ENCODE measurements at places on chromosomes 5 and 9.

DNA sequence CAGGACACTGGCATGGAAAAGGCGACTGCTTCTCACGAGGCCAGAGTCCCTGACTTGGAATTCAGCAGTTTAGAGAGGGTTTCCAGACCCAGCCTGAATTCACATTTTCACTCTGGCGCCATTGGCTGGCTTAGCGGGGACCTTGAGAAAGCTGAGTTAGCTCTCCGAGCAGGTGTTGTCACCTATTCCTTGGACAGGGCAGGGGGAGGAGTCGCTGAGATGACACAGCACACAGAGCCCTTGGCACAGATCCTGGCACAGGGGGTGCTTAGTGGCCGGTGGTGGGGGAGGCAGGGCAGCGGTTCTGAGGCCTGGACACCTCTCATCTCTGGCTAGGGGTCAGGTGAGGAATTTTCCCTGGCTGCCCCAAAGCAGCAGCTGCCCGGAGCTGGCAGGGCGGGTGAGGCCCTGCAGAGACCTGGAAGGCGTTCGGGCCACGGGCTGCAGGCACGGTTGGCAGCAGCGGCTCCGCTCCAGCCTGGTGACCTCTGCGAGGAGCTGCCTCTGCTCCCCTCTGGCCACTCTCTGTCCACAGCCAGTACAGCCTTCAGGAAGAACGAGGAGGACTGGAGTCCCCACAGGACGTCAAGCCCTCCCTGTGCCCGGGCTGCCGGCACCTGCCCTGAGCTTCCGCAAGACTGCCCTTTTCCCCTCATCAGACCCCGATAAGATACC, 72.4 kb upstream of the RAPGEF1 start:
- DNase-seq = no peak

DNA sequence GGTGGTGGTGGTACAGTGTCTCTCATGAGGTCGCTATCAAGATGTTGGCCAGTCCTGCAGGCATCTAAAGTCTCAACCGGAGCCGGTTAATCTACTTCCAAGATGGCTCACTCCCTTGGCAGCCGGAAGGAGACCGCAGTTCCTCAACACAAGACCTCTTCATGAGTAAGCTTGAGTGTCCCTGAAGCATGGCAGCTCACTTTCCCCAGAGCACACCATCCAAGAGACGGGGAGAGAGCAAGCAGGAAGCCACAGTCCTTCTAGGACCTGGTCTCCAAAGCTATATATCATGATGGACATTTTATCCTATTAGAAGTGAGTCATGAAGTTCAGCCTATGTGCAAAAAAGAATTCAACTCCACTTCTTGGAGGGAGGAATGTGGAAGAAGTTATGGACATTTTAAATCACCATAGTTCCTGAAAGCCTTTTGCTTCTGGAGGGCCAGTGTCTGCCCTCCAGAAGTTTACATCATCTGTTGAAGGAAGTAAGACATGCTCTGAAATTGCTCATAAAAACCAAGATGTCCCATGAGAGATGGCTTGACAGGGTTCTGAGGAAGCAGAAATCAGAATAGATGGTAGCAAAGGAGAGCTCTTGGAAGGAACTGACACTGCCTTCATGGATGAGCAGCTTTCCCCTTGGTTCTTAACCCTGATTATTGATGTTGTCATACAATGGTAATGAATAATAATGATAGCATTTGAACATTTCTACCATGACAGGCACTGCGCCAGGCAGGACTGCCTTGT, 21.3 kb downstream of the GALNT10 start:
- DNase-seq = no peak

- peak; percentile 4 for DNase-seq
Measured at GRCh38 chr9:104025104-104025503, 69.0 kb upstream of the SMC2 start.

GRCh38 chr5:144002876-144003275, 167.6 kb downstream of the YIPF5 start:
- DNase-seq = no peak

- no peak for DNase-seq
Measured at GRCh38 chr5:154577416-154577815, 99.4 kb upstream of the HAND1 start.

GRCh38 chr9:32877639-32878217, 94.4 kb downstream of the TMEM215 start:
- no peak for DNase-seq

- DNase-seq = no peak
Measured at GRCh38 chr5:31161781-31162181, 31.7 kb upstream of the CDH6 start.

- no peak for DNase-seq
Measured at GRCh38 chr5:52840277-52841050, 52.7 kb downstream of the ITGA1 start.

GRCh38 chr9:112384690-112385089, 4.8 kb downstream of the HSDL2 start:
- DNase-seq = no peak

GRCh38 chr5:146893991-146894390, 15.4 kb upstream of the PPP2R2B start:
- DNase-seq = no peak

DNA sequence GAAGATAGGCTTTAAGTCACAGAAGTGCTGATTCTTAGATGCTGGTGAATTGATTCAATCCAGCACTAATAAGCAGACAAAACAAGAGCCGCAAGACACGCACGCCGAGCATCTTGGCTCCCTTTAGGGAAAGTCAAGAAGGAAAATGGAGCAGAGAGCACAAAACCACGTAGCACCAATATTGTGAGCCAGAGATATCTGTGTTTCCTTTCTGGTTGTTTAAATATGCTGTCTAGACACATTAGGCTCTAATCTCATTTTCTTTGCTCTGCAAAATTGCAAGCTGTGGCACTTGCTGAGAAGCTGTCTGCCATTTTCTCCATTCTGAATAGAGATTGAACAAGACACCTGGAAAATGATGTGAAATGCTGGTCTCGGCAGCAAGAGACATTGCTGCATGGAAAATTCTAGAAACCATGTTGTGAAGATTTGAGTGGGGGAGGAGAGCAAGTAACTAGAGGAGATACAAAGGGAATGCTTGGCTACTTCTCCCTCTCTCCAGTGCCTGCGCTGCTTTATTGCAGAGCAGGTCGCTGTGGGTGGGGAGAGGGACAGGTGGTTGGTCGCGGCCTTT, 336.3 kb downstream of the MED10 start:
- DNase-seq = no peak

DNA sequence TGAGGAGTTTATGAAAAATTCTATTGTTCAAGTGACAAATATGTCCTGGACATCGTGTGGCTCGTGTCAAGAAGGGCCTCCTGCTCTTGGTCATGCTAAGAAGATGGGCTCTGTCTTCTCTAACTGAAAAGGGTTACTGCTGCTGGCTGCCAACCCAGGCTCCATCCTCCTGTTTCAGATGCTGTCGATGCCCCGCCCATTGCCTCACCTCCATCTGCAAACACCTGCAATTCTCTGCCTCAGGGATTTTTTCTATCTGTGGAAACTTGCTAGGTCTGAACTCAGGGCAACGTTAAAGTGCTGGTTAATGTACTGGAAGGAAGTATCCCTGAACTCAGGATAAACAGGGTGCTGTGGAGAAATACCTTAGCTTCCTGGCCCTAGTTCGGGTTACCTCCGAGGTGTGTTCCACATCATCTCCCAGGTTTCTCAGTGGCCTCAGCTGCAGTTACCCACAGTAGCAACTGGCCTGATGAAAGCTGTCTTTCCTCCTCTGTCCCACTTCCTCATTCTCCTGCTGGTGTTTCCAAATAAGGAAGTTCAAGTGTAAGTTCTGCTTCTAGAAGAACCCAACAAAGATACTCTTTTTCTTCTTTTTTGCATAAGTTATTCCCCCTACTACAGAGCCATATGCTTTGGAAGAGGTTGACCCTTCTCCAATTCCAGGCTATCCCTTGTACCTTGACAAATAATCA, 151.7 kb upstream of the SMIM23 start:
- DNase-seq = no peak

DNA sequence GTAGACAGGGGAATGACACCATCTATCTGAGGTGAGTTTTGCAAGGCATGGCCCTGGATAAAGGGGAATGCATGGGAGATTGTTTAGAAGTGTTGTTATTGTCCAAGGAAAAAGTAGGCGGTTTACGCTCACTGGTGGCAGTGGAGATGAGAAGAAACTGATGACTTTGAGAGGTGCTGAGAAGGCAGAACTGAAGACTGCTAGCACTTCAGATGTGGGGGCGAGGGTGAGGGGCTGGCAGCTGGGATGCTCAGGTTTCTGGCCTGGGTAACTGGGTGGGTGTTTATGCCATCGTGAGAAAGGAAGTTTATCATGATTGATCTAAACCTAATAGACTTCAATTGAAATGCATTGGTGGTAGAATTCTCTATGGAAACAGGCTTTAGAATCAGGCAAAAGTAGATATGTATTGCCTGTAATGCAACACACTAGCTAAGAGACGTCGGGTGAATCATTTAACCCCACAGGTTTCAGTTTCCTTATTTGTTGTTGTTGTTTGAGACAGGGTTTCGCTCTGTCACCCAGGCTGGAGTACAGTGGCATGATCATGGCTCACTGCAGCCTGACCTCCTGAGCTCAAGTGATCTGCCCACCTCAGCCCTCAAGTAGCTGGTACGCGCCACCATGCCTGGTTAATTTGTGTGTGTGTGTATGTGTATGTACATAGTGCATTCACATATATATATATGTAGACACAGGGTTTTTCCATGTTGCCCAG, 123.5 kb downstream of the SLC24A2 start:
- no peak for DNase-seq

GRCh38 chr5:151234476-151235238, 10.8 kb upstream of the CCDC69 start:
- DNase-seq = peak; percentile 63

DNA sequence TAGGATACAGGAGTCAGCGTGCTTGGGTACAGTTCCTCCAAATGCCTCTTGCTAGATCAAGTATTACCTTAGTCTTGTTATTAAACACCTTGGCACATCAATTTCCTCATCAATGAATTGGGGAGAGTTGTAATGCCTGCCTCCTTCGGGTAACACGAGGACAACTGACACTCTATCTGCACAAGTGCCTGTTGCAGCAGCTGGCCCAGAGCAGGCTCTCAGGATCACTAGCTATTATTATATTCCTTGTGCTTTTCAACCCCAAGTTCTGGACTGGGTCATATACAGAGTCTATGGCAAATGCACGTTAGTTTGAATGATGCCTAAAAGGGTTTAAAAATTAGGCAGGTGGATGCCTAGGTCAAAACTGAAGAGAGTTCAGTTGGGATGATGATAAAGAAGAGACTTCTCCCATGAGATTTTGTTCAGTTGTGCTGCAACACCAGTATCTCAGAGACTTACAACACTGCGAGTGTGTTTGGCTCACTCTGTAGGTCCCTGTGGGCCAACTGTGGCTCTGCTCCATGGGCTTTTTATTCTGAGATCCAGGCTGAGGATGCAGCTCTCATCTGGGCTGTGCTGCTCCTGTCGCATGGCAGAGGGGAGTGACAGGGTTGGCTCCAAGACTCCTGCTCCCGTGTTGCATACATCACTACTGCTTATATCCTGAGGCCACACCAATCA, 41.1 kb upstream of the TEX48 start:
- DNase-seq = no peak

GRCh38 chr5:92163906-92164305, 780.8 kb upstream of the ARRDC3 start:
- no peak for DNase-seq

GRCh38 chr5:116273448-116274242, 188.8 kb downstream of the COMMD10 start:
- peak; percentile 62 for DNase-seq

DNA sequence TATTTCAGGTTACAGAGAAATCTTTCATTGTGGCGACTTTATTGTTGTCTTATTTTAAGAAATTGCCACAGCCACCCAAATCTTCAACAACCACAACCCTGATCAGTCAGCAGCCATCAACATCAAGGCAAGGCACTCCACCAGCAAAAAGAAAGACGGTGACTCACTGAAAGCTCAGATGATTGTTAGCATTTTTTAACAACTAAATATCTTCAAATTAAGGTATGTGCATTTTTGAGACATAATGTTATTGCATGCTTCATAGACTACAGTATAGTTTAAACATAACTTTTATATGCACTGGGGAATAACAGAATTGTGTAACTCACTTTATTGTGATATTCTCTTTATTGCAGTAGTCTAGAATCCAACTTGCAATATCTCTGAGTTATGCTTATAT, 263.4 kb downstream of the TMEM232 start:
- no peak for DNase-seq

DNA sequence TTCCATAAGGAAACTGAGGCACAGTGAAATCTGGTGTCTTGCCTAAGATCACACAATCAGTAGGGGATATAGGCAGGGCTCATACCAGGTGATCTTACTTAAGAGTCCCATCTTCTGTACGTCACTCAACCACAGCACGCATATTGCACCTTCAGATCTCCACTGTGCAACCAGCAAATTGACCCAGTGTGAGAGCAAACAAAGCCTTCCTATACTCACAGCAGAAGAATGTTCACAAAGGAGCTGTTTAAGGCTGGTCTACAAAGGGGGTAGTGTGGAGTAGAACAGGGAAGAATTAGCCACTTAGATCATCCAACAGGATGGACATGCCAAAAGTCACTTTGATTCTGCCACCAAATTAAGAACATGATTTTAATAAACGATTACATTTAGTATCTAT, 305.9 kb downstream of the SLIT3 start:
- no peak for DNase-seq

DNA sequence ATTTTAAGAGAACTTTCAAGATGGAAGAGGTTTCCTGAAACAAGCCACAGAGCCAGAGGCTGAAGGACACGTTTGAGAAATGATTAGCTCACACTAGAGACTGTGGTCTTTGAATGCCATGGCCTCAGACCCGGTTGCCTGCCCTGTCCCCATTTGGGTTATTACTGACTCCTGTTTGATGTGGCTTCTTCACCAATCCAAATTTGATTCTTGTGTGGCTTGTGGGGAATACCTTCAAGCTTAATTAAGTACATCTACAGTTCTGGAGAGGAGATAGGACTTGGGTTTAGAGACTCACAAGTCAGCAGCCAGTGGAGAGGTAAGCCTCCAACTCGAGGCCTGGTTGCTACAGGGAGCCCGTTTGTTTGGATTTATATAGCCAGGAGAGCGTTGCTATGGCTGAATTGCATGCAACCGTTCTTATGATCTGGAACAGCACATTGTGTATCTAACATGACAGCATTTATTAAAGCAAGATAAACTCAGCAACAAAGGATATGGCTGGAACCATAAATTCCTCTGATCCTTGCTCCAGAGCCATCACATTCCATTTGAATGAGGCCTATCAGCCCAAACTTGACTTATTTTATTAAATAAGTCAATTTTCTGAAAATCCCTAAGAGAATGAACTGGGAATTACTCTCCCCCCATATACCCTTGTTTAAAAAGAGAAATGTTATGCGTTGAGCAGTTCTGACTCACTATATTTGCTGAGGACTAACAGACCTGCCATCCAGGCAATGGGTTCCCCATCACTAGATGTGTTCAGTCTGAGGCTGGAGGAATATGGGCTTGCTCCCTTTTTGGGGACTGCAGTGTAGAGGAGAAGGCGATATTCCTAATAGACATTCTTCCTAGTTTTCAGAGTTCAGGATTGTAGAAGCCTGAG, 88.4 kb upstream of the TNFSF8 start:
- peak; percentile 58 for DNase-seq

GRCh38 chr5:159735749-159736660, 180.3 kb upstream of the ADRA1B start:
- DNase-seq = peak; percentile 24

DNA sequence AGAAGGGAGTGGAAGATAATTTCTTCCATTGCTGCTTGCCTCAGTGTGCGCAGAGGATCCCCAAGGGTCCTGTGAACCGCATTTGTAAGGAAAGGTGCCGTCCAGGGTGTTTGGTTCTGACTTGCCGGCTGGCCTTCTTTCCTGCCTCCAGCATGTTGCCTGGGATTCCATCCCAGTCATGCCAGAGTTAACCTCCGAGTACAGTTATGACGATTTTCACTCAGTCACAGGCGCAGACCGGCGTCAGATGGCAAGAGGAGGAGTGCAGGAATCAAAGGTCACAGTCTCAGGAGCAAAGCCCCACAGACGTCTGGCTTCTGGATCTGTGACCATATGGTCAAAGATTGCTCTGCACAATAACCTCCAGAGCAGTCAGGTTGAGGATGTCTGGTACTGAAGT, 5.9 kb upstream of the GADD45G start:
- DNase-seq = no peak

All from SW480 (cell line).